ENCODE measurements at places on chromosomes 12 and 14. TPM values are rescaled to one million over a fixed set of nuclear protein-coding genes. Genes with fewer than 3 reads are reported as not detected.

GRCh38 chr14:76595266-76595665, 166.0 kb upstream of the VASH1 start:
- DNase-seq: no peak

DNA sequence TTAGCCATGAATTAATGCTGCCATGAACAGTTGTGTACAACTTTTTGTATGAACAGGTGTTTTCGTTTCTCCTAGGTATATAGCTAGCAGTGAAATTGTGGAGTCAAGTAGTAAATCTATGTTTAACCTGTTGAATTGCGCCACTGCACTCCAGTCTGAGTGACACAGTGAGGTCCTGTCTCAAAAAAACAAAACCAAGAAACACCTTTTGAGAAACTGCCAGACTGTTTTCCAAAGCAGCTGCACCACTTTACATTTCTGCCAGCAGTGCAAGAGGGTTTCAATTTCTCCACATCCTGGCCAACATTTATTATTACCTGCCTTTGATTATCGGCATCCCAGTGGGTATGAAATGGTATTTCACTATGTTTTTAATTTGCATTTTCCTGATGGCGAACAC, 3.3 kb upstream of the PLEKHG3 start:
- DNase-seq: no peak

GRCh38 chr14:69543341-69544115, 31.1 kb downstream of the CCDC177 start:
- DNase-seq: no peak

GRCh38 chr12:104590022-104590421, 133.3 kb downstream of the CHST11 start:
- no peak for DNase-seq

- no peak for DNase-seq
Measured at GRCh38 chr12:19719672-19720071, 280.4 kb downstream of the AEBP2 start.

DNA sequence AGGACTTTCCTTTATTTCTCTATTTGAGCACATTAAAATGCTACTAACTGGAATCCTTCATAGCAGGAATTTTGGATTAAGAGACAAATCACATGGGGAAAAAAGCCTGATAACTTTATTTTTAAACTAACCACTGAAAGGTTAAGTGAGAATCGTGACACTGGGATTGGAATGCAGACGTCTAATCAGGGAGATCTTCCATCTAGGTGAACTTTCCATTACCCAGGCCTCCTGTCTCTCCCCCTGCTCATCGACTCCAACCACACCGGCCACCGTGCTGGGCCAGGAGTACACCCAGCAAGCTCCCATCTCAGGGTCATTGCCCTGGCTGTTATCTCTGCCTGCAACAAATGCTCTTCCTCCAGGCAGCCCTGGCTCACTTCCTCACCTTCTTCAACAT, 19.0 kb downstream of the PTGER2 start:
- DNase-seq: no peak

- no peak for DNase-seq
Measured at GRCh38 chr14:29273513-29273912, 506.9 kb downstream of the FOXG1 start.

GRCh38 chr14:100086361-100086760, 21.1 kb downstream of the EVL start:
- no peak for DNase-seq

DNA sequence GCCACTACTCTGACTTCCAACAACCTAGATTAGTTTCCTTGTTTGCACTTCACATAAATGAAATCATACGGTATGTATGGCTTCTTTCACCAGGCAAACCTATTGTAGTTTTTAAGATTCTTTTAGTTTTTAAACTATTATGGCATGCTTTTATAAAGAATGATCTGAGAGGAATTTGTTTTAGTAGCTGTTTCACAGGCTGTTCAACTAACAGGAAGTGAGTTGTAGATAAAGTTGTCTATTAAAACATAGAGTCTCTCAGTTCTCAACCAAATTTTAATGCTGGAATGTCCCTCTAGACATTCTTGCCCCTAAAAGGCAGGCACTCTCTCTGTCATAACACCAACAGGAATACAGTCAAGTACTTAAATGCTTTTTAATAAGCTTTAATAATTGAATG, 102.7 kb upstream of the DACT1 start:
- DNase-seq: no peak

DNA sequence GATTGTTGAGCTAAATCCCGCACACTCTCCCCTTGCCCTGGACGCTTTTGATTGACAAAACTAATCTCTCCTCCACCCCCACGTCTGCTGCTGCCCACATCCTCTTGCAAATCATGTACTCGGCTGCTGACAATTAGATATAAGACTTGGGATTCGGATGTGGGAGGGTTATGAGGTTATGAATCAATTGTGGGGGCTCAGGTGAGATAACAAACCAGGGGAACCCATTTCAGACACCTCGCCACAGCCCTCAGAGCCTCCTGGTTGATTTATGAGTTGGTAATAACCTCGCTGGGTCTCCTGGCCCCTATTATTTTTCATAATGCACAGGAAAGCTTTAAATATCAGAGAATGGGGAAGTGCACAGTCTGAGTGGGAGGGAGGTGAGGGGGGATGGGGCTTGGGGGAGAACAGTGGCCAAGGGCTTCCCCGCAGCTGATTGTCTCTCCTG, 449.9 kb downstream of the DPF3 start:
- no peak for DNase-seq

DNA sequence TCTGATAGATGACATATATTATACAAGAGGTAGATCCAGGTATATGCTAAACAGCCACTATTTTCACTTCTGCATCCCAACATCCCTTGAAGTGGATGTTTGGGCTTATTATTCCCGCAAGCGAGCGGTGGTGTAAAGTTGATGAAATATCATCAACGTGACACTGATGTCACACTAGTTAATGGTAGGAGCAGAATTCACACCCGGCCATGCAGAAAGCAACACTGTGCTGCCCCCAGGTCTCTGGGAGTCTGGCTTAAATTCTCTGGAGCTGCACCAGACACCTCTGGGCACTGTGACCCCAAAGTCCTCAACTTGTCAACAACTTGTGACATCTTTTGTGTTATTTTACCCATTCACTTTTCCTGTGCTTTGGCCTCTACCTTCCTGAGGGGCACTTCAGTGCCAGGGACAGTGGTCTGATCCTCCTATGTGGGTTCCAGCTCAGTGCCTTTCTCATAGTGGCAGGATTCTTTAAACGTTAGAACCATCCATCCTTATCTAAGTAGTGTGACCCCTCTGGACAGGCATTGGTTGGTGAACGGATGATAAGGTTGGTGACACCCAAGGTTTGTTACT, 952 bp downstream of the DRAM1 start:
- no peak for DNase-seq

DNA sequence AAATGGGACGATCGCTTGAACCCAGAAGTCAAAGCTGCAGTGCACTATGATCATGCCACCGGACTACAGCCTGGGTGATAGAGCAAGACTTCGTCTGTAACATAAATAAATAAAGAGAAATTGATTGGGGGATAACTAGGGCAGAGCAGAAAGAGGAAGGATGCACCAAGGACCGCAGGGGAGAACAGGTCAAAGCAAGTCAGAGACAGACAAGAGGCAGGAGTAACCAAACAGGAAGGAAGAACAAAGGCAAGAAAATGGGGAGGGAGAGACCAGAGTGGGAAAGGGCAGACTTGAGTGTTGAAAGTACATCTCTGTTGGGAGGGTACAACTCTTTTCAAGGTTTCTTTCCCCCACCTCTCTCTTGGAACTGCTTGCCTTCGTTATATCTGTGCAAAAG, 50.8 kb upstream of the ELK3 start:
- no peak for DNase-seq

DNA sequence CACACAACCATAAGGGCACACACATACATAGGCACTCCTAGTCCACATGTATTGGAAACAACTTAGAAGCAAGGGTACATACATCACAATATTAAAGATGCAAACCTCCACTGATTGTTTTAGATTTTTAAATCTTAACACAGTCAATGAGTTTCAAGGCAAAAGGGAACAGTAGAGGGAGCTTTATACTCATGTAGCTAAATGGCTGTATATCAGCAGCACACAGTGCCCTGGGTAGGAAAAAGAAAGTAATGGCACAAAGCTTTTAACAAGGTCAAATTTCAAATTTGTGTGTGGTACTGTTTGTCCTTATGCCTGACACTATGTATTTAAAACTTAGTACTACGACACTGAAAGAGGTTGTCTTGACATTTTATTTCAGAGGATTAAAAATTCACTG, 262.0 kb downstream of the MED13L start:
- no peak for DNase-seq

GRCh38 chr12:103964805-103965204, 867 bp upstream of the TDG start:
- DNase-seq: no peak

- DNase-seq: no peak
Measured at GRCh38 chr12:20561871-20562270, 133.3 kb upstream of the SLCO1C1 start.

DNA sequence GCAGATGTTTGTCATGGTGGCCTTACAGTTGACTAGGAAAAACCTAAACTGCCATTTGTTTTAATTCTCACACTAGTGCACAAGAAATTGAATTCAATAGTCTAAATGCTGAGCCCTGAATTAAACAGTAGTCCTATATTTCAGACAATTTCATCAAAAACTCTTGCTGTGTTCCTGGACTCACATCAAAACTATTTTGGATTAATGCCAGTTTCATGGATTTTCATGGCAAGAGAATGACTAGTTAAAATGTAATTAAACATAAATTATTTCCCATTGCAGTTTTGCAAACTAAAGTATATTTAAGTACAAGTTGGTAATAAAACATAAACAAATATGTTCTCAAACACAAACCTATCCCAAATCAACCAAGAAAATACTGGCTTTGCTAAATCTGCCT, 468.0 kb upstream of the PRICKLE1 start:
- DNase-seq: no peak

DNA sequence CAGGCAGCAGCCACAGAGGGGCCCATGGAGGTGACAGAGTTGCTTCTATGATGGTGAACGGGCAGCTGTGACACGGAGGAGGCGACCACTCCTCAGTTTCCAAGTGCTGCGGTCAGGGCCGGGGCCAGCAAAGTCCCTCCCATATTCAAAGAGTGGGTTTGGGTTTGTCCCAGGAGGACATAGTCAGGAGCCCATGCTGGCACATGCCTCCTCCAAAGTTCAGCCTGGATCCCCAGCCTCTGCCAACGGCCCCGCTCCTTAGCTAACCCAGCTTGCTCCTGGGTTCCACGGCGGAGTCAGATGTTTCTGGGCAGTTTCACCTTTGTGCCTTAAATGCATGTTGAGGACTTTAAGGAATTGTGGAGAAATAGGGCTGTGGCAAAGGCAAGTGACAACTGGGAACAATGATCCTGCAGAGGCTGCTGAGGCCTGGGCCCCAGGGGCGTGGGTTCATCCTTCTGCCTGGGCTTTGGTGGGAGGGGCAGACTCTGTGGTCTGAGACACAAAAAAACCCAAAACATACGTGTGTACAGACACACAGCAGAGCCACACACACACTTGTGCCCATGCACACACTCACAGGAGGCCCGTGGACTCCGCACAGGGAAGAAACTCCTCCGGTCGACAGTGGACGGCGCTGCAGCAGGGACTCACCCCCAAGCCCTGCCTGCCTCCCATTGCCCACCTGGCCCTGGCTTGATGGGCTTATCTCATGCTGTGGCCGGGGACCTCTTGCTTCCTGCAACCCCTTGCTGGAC, 399.4 kb downstream of the TMEM121 start:
- no peak for DNase-seq

GRCh38 chr14:39229601-39230110, 4.1 kb upstream of the MIA2 start:
- DNase-seq: no peak

DNA sequence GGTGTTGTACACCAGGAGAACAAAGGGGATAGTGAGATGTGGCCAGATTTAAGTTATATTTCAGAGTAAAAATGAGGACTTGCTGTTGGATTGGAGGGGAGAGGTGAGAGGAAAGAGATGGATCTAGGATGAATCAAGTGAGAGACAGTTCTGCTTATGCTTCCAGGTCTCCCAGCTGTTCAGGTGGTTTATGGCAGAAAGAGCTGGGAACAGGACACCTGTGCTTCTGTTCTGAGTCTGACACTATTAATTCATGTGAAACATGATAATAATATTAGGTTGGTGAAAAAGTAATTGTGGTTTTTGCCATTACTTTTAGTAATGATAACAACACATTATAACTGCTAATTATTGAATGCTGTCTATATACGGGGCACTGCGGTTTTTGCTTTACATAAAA, 55.7 kb downstream of the SLC15A5 start:
- DNase-seq: peak; percentile 18

- DNase-seq: no peak
Measured at GRCh38 chr14:56487090-56487667, 92.4 kb upstream of the TMEM260 start.

DNA sequence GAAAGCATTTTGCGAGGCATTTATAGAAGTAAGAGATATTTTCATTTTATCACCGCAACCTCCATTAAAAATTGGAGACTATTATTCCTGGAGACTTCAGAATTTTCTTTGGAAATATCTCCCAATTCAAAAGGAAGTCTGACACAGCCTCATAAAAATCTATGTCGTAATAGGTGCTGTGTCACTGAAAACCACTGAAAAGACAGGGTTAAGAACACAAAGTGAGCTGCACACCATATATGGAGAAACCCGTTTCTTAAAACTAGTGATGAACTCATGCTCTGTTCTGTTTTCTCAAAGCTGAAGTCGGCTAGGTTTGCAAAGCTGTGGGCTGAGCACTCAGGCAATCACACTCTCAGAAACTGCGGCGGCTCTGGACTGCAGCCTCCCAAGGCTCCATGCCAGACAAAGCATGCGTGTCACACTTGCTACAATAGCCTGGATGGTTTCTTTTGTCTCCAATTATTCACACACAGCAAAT, at the start of gene GLIPR1:
Gene GLIPR1, plus strand, starts transcription at position 287 of the 481 bp plus-strand sequence. Its CDS starts 126 bp downstream, at position 413.
- peak; percentile 41 for DNase-seq

DNA sequence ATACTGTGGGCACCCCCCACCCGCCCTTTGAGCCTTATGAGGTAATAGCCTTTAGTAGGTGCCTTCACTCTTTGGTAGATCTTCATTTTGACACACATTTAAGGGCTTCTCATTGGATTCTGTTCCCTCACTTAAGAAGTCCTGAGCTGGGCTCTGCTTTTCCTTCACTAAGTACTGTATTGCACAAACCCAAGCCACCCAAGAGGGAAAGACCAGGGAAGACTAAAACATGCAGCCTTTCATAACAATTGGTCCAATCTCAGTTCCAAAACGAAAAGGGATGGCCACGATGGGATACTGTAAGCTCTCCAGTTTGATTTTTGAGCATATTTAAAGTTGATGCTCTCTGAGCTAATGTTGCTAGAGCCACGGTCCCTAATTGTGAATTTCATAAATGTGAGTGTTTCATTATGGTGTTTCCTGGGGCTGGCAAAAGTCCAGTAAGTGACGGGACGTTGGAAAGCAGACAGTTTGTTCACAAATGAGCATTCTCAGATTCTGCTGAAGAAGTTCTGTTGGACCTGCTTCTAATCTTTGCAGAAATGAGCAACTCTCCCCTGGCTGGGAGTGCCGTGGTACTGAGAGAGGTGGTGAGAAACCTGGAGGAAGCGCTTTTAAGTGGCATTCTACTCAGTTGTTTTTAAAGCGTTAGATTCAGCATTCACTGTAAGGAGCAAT, 9.4 kb downstream of the SSPN start:
- DNase-seq: no peak

C12orf50 gene
- total RNA-seq: not detected

PTPRR gene
- 0.24 TPM for total RNA-seq

TCL1B gene
- not detected for total RNA-seq

TSHR gene
- total RNA-seq: not detected

GSC gene
- total RNA-seq: 0.35 TPM

LRCOL1 gene
- not detected for total RNA-seq

CBLN3 gene
- total RNA-seq: 0.47 TPM

ARHGEF40 gene
- 58.0 TPM for total RNA-seq

All from pancreas (tissue), 10 donors.